ENCODE measurements at places on chromosomes 2 and 18.
A peak's percentile ranks its signal among the peaks of the same experiment; 100 is the strongest.

- no peak for DNase-seq
Observed at GRCh38 chr18:58135183-58135641, 91.2 kb downstream of the NEDD4L start.

- peak; percentile 35 for DNase-seq
Observed at GRCh38 chr18:54812885-54813284, 15.4 kb upstream of the RAB27B start.

DNA sequence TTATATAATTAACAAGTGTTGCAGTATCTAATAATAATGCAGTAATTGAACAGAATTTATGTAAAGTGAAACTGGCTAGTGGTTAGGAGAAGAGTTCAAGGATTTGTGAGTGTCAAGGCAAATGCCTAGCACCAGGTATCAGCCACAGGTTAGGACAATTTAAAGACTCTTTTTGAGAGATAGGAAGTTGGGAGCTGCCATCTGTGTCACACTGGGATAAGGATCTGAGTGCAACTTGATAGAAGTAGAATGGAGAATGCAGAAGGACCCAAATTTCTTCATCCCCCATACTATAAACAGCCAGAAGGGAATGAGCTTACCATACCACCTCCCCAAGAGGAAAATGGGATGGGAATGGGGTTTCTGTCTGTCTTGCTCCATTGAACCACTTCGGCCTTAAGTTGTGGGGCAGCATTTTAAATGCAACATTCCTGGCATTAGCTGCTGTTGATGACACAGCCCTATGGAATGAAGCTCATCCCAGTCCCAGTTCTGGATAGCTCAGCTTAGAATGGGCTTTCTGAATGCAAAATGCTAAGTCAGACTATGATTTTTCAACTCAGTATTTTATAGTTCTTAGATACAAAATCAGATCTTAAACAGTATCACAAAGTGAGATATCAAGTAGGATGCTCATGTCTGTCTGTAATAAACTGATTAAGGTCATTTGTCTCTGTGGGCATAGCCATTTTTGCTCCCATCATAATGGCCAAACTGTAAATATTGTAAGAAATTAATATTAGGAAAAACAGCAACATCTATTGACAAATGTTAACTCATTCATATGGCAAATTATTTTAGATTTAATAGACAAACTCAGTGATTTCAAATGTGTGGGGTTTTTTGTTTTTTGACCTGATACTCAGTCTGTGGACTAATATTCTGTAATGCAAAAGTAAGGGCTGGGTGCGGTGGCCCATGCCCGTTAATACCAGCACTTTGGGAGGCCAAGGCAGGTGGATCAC, 44.0 kb downstream of the GPR155 start:
- no peak for DNase-seq

DNA sequence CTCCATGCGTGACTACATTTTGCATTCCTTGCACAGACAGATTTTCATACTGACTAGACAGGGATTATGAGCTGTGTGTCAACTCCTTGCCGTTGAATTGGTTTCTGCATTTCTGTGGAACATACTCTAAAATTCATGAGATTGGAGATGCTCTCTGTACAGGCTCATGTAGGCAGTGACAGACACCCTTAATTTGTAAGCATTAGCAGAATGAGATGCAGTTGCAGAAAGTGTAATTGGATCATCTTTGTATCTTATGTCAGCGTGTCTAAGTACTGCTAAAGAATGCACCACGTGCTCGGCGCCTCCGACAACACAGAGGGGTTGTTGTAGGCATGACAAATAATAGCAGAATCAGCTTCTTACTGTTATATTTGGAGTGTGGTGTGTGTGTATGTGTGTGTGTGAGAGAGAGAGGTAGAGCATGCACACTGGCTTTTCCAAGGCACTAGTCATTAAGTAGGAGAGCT, 212.4 kb downstream of the CMPK2 start:
- no peak for DNase-seq

DNA sequence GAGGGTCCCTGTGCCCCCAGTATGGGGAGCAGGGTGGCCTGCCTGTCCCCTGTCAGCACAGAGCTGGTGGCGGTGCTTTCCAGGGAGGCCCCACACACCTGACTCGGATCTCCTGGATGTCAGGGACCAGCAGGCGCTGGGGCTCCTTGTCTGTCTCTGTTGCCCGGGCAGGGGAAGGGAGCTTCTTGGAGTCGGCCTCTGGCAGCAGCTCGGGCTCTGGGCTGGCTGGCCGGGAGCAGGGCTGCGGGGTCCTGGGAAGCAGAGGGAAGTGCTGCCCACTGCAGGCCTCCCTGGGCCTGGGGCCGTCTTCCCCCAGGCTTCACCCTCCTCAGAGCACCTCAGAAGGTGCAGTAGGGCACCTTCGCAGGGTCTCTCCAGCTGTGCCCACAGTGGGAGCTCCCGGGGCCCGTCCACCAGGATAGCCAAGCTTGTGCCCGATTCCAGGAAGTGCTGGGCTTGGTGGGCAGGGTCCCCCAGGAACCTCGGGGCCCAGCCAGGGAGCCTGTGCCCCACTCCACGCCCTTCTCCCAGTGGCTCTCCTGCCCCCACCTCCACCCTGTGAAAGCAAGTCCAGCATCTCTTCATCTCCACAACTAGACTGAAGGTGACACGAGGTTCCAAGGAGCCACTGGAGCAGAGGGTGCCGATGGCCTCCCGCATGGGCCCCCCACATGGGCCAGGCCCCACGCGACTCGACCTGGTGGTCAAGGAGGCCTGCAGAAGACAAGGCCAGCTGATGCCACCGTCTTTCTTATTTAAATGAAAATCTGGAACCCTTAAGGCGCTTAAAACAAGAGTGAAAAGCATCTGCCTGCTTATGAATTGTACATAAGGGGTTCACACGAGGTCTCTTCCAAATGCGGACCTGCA, 28.2 kb downstream of the AQP12A start:
- no peak for DNase-seq

DNA sequence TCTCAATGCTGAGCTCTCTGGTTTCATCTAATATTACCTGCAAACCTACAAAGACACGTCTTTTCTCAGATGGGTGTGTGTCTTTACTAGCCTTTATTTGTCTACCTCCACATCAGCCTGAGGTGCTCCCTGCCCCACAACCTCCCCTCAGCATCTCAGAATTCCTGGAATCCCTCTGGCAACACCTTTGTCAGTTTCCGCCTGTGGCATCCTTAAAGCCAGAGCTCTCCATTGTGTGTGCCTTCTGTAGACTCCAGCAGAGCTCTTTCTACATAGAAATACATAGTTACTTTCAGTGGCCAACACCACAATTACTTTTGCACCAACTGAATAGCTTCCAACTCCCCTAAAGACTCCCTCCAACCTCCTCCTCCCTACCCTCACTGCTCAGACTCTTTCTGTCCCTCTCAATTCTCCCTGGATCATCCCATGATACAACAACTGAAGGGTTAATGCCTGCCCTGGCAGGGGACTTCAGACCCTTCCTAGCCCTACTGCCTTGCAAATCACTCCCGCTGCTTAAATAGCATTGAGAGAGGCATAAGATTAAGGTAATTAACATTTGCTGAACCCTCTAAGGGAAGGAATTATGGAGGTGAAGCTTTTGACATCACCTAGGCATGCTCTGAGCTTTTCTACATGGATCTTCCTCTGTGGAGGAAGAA, 39.6 kb upstream of the RMDN2 start:
- DNase-seq, result no peak

DNA sequence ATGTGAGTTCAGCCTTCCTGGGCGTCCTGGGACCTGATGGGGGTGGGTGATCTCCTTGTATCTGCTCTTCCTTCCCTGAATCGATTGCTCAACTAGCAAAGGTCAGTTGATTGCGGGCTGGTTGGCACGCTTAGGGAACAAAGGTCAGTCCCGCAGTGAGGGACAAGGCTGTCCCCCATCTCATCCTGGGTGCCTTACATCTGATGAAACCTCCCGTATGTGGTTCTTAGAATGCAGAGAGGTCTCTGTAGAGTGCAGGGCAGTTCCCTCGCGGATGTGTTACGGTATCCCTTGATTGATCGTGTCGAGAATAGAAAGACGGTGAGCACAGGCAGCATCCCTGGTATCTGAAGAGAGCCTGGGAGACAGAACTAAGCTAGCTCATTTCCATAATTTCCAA, 56.4 kb upstream of the RBM44 start:
- no peak for DNase-seq

GRCh38 chr2:62704654-62705006, 883 bp upstream of the EHBP1 start:
- no peak for DNase-seq

- DNase-seq, result no peak
Observed at GRCh38 chr2:62254424-62255266, 58.7 kb downstream of the B3GNT2 start.

DNA sequence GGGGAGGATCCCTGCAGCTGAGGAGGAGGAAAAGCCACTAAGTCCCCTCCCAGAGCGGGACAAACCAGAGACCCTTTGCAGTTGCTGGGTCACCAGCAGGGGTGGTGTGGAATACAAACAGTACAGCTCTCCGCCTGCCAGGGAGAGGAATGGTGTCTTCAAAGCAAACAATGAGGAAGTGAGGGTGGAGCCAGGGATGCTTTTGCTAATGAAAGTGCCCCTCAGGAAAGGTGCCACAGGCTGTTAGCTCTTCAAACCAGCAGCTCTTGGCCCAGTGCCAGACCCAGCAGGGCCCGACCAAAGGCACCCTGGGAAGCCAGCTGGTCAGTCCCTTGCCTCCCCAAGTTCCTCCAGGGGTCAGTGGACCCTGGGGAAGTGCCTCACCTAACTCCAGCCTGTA, 102.8 kb downstream of the HIBCH start:
- no peak for DNase-seq

GRCh38 chr2:32680942-32681341, 53.1 kb downstream of the TTC27 start:
- DNase-seq, result no peak

GRCh38 chr2:95700519-95700918, 108.7 kb downstream of the TRIM43 start:
- DNase-seq, result peak; percentile 25

- no peak for DNase-seq
Observed at GRCh38 chr2:42923580-42924417, 131.4 kb upstream of the HAAO start.

DNA sequence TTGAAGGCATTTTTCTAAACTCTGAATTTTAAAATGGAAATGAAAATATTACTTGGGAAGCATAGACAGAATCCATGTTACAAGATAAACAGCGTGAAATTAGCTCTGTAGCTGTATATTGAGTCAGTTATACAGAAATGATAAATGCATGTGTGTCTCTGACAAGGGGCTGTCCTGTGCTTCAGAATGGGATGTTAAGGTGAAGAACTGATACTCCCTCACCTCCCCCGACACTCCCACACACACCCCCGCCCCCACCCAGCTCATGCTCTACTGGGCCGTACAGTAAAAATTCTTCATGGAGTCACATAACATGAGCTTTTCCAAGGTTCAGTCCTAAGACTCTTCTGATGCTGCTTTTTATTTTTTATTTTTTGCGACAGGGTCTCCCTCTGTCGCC, 869 bp upstream of the THUMPD2 start:
- no peak for DNase-seq

DNA sequence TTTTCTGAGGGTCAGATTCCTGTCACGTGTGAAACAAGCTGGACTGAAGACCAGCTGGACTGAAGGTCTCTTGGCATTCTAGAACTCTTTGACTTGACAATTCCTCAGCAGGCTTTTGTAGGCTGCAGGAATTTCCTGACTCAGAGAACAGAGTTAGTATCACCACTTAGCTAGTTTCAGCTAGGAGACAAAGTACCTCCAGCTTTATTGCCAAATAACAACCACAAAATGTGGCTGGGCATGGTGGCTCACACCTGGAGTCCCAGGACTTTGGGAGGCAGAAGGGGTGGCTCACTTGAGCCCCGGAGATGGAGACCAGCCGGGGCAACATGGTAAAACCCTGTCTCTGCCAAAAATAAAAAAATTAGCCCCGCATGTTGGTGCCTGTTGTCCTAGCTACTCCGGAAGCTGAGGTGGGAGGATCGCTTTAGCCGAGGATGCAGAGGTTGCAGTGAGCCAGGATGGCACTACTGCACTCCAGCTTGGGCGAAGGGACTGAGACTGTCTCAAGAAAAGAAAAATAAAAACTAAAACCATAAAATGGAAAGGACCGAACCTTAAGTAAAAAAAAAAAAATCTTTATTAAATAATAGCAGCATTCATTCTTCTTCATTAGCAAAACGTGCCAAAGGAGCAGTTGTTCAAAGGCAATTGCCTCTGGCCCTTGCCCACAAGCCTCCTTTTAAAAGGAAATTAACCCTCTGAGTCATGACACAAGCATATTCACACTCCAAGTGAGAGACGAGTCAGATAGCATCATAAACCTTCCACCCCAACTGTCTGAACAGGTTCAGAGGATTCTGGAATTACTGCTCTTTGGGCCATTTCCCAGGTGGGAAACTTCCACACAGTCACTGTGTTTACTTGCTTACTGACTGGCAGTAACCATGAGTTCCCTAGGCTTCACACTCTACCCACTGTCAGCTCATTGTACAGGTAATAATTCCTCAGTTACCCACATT, 88.9 kb downstream of the MYL12B start:
- DNase-seq, result no peak

DNA sequence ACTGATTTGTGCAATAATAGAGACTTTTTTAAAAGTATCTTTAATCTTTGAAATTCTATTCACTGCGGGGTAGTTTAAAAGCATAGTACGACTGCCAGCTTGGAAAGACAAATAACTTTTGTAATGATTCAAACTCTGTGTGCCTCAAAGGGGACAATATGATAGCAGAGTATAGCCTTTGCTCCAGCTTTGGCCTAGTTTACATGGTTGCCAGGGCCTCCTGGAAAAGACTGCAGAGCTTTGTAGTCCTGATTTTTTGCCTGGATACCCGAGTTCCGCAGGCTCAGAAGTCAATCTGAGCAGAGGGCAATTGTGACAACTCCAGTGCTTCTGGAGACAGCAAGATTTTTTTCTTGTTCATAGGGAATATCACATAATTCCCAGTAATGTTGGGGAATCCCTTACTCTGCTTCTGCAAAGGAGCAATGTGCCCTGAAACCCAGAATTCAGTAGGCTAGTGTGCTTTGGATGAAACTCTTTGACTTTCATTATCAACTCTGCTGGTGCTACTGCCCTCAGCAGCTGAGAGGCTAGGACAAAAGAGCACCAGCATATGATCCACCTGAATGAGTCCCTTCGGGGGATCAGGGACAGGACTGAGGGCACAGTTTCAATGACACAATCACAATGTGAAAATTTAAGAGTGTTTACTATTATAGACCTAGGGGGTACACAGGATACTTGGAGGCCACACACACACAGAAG, 768.1 kb downstream of the TMEM182 start:
- no peak for DNase-seq
